ENCODE measurements at places on chromosomes 5 and 9.
A peak's percentile ranks its signal among the peaks of the same experiment; 100 is the strongest.

DNA sequence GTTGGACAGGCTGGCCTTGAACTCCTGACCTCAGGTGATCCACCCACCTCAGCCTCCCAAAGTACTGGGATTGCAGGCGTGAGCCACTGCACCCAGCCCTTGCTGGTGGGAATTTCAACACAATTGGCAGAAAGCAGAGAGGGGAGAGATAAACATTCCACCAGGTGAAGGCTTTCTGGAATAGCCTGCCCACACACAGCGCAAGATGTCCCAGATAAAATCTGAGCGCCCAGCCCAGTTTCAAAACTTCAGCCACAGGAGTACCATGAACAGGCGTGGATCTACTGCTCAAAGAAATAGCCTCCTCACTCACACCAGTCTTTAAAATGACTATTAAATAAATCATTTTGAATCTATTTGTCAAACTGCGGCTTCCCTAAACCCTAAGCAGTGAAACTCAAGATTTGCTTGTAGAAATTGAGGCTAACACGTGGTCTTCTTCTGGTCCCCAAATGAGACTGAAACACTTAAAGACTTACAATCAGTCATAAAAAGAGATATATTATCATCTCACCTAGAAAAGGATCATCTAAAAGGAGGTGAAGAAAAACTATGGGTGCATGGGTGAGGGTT is 34.7 kb downstream of the CAPSL start:
- DNase-seq = no peak

- DNase-seq = no peak
These were observed 164.5 kb downstream of the BAAT start for GRCh38 chr9:101220341-101220740.

DNA sequence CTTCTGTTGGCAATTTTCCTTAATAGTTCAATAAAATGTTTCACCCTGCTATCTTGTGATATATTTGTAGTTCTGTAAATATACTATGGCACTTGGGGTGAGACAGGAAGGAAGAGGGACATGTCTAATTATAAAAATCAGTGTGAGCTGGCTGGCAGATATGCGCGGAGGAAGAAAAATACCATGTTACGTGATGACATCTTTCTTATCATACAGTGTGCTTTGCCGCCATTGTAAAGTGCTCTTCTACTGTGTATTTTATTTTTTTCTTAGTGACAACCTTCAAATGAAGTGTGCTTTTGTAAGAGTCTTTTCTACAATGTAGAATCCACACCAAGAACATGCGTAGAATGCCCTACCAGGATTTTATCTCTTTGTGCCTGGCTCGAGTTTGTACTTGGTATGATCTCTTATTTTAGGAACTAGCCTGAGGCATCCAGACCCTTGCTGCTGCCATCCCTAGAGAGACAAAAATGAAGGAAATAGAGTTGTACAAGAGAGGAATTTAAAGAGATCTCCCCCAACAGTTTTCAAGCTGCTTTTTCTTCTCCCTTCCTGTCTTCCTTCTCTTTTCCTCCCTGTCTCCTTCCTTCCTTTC is 46.7 kb upstream of the RIOK2 start:
- DNase-seq = no peak

DNA sequence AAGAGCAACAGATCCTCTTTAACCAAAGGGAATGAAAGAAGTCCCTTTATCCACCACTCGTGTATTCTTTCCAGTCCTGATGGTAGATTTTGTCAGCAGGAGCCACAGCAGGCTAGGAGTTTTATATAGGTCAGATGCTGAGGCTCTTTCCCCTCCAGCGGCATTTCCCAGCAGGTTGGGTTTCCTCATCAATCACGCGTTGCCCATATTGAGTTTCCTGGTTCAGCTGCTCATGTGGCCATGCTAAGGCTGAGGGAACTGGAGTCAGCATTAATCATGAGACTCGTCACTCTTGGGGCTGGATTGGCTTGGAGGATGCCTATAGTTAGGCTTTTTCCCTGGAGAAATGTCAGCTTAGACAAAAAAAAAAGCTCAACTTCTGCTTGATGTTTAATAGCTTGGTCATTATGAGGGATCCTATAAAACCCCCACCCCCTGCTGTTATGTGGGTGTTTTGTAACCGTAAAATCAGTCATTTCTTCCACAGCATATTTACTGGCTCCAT is 193.4 kb upstream of the GAS1 start:
- no peak for DNase-seq

- DNase-seq = no peak
These were observed 12.4 kb upstream of the ARAP3 start for GRCh38 chr5:141694479-141694878.

GRCh38 chr5:42721484-42721883 is 35.1 kb upstream of the CCDC152 start:
- no peak for DNase-seq

GRCh38 chr9:14418301-14418940 is 104.5 kb upstream of the NFIB start:
- DNase-seq = no peak

DNA sequence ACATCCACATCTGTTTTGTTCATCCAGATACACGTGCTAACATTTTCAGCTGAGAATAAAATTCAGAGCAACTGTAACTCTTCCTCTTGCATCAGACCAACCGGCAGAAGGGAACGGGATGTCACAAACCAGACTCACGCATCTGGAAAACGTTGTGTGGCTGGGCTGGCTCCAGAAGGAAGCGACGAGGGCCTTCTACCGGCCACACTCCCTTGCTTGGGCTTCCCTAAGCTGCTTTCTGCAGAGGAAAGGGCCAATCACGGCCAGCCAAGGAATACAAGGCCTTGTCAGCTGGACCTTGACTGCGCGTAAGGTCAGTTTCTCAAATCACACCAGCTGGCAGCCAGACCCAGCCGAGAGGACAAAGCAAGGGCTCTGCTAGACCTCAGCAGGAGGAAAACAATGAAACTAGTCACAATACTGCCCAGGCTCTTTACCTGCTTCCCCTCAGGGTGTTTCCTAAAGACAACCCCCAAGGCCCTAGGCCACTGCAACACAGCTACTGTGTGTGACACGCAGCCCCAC is 106.1 kb downstream of the THBS4 start:
- no peak for DNase-seq

DNA sequence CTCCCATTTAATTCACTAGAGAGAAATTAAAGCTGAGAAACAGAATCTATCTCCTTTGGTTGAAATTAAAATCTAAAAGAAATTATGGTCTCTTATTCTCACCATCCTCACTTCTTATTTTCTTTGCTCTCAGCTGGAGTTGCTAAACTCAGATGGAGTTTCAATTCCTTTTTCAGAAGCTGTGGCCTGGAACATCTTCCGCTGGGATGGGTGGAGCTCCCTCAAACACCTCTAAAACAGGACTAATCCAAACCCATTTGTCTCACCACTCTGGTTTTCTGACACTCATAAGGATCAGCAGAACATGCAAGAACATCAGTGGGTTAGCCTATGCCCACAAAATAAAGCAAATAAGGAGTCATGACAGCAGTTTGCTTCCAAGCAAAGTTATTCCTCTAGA is 39.6 kb upstream of the CEP78 start:
- no peak for DNase-seq

DNA sequence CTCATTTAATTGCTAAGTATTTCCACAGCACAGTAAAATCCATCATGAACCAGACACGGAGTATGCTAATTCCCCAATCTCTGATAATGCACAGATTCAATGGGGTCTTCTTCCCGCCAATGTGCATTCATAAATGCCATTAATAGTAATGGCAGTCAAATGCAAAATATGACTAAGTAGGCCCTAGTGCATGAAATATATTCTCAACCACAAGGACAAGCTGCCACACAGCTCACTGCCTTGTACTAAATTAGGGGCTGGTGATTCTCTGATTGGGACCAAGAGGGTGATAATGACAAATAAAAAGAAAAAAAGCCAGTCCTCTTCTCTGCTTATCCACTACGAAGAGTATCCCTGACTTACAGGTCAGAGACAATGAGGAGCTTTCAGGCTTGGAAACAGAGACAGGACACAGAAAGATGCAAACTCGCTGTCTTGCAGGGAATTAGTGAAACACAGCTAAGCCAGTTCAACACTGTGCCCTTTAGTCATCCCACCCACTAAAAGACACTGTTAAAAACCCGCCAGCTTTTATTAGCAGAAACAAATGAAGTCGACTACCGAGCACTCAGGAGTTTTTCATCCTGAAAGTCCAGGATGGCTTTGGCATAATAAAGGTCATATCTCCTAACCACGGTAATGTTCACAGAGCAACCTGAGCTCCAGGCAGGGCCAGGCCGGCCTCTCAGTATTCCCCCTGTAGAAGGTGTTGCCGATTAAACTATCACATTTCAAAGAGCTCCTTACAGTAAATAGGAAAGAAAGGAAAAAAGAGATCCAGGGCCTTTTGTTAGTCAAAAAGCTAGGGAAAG is 148.1 kb downstream of the EBF1 start:
- DNase-seq = no peak

- no peak for DNase-seq
These were observed 26.6 kb downstream of the DPYSL3 start for GRCh38 chr5:147483188-147483790.

- peak; percentile 89 for DNase-seq
These were observed 4.0 kb downstream of the CXXC5 start for GRCh38 chr5:139651853-139652787.

DNA sequence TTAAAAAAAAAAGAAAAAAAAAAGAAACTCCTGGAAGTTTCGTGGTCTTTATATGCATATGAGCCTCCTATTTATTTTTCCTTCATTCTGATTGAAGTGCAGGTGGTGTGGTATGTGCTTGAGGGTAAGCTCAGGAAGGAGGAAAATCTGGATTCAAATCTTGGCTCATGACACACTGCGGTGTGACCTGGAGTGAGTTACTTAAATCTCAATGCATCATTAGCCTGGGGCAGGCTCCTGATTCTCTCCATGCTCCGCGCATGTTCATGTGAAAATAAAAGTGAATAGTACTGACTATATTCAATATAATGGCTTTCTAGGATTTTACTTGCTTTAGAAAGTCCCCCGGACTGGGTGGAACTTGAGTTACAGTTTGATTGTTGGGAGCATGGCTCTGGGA is 35.6 kb downstream of the PTTG1 start:
- DNase-seq = no peak

GRCh38 chr5:90642706-90643229 is 84.2 kb downstream of the ADGRV1 start:
- no peak for DNase-seq

DNA sequence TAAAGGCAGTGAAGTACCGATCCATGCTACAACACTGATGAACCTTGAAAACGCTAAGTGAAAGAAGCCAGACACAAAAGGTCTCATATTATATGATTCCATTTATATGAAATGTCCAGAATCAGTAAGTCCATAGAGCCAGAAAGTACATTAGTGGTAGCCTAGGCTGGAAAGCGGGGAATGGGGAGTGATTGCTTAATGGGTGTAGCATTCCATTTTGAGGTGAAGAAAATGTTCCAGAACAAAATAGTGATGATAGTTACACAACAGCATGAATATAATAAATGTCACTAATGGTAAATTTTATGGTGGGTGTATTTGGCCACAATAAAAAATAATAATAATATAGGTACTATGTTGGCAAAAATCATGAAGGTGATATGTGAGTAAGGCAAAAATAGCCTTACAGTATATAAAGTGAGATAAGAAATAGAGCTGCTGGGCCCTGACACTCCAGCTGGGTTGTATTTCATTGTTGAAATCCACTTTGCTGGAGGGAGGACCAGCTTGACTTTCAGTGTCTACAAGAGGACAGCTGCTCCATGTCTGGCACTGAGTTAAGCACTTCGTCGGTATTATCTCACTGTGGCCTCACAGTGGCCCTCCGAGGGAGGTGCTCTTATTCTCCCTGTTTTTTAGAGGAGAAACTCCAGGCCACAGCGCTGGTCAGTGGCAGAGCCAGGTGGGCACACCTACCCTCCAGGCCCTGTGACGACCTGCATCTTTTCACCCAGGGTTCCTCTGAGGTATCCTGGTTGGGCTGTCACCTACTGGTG is 22.4 kb upstream of the ANGPTL2 start:
- no peak for DNase-seq

- DNase-seq = no peak
These were observed 1.8 kb downstream of the PRR7 start for GRCh38 chr5:177448244-177448950.

- no peak for DNase-seq
These were observed 35.3 kb upstream of the FYB1 start for GRCh38 chr5:39254671-39255070.

- no peak for DNase-seq
These were observed 115.6 kb upstream of the IRX4 start for GRCh38 chr5:1998348-1998669.

GRCh38 chr5:88808153-88808552 is 74.8 kb downstream of the MEF2C start:
- no peak for DNase-seq
